ENCODE measurements at places on chromosomes 6 and 20. TPM values are rescaled to one million over a fixed set of nuclear protein-coding genes. Genes with fewer than 3 reads are reported as not detected.

Gene RBM24
- total RNA-seq: 9.3 TPM

Gene SMIM28
- total RNA-seq: not detected

Gene GSTA2
- total RNA-seq: not detected

Gene CYP24A1
- 292 TPM for total RNA-seq

Gene BMP5
- total RNA-seq: 0.07 TPM

Gene SLC17A1
- not detected for total RNA-seq

Measured in A549 treated with CpdA at 1 μM for 4 hours (cell line).